ENCODE measurements at places on chromosomes 2 and 18. TPM values are rescaled to one million over a fixed set of nuclear protein-coding genes. Genes with fewer than 3 reads are reported as not detected.

- no peak for DNase-seq
Measured at GRCh38 chr2:45171136-45171501, 161.9 kb upstream of the SIX2 start.

M1AP gene
- total RNA-seq = not detected

GRCh38 chr2:85669549-85669948 is 1.6 kb upstream of the SFTPB start:
- no peak for DNase-seq

GRCh38 chr2:173122936-173123335 is 47.3 kb downstream of the MAP3K20 start:
- no peak for DNase-seq

DNA sequence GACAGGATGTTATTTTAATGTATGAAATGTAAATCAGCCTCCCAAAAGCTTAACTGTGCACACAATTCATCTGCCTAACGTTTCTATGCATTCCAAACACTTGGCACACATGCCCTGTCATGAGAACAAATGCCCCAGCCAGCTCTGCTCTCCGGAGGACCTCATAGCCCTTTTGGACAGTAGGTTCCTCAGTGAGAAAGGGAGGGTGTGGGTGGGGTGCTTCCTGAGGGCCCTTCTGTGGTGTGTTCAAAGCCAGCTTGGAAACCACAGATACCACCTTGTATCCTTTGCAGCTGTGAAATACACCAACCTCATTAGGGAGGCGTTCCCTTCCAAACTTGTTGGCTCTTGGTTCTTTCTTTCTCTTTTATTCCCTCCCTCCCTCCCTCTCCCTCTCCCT is 102.2 kb upstream of the ASB18 start:
- DNase-seq = no peak
